ENCODE measurements at places on chromosomes 6 and 20.

DNA sequence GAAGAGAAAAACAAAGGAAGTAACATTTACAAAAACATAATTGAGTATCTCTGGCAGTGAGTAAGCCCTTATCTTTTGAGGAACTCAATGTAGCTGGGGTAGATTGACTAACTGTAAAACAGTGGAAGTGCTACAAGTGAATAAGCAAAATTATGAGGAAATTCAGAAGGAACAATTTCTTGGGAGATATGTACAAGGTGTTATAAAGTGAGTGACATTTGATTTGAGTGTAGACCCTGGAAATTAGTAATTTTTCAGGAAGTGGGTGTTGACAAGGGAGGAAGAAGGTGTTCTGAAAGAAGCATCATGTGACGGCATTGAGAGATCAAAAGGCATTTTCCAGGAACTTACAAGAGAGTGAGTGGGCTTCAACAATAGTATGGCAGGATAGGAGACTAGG is 22.2 kb downstream of the XRN2 start:
- no peak for DNase-seq

GRCh38 chr20:34083137-34083536 is 28.9 kb downstream of the EIF2S2 start:
- DNase-seq = peak; percentile 94

DNA sequence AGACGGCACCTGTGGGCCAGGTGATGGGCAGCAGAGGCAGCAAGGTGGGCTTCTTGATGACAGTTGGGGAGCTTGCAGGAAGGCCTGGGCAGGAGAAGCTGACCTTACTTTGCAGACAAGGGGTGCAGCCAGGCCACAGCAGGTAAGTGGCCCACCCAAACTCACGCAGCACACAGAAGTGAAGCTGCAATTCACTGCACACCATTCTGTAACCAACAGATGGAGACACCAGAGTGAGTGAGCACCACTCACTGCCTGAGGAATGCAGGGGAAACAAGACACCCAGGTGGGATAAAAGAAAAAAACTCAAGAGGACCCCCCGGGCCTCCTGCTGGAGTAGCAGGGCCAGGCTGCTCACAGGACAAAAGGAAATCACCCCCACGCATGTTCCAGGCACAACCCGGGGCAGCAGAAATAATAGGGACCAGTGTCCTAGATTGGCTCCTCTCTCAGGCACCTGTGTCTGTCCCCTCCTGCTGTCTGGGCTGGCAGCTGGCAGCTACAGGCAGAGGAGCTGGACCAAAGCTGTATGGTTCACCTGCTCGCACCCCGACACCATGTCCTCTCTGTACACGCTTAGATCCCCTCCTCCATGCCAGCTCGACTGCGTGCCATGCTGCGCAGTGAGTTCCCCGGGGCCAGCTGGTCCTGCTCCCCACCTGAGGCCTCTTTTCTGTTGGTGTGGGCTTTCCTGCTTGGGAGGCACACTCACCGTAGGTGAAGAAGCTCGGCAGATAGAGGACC is 4.9 kb downstream of the MTCH1 start:
- no peak for DNase-seq

- DNase-seq = no peak
Observed at GRCh38 chr6:33965766-33966165, 162.0 kb upstream of the MLN start.

- DNase-seq = no peak
Observed at GRCh38 chr6:56378507-56378906, 131.1 kb upstream of the COL21A1 start.
